ENCODE measurements at places on chromosomes 2 and 18.
A peak's percentile ranks its signal among the peaks of the same experiment; 100 is the strongest.

DNA sequence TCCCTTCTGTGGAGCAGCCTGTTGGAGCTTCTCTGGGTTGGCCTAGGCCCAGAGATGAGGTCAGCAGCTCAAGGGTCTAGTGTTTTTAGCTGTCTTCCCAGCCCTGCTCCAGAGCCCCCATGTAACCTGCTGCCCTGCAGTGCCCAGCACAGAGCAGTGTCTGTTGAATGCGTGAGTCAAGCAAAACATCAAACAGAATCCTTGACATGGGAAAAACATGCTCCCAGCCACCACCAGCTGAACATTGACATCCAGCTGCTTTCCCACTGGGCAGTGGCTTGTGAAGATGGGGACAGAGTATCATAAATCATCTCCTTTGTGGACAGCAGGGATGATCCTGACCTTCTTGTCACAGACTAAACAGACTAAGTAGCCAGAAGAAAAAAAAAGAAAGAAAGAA lies 22.6 kb downstream of the IMPA2 start:
- DNase-seq = no peak

DNA sequence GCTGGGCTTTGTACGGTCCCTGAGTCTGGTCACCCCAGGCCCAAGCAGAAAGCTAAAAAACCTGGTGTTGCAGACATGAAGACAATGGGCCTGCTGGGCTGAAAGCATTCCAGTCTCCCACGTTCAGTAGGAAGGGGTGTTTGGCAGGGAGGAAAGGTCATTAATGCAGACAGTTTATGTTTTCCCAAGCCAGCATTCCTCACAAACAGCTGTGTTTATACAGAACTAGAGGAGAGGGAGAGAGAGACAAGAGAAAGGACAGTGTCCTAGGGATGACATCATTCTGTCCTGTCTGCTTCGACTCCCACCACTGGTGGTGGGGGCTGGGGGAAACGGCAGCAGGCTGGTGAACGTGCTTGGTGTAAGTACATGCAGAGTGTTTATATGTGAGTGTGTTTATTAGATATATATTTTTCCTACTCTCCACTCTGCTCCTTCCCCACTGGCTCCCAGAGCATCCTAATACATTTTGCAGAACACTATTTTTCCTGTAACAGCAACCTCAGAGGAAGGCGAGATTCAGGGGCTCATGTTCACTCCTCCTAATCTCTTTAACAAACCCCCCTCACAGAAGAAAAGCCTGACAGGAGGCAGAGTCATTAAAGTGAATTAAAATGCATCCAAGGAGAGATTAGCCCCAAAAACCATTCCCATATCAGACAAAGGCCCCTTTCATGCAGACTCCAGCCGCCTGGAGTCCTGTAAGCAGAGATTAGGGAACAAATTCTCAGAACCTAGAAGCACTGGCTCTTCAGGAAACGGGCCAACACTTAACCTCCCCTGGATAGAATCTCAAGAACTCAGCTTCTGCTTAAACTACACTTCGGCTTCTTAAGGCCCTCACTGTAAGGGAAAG lies 380.4 kb downstream of the TNS1 start:
- no peak for DNase-seq

GRCh38 chr2:67599561-67599960 lies 202.4 kb downstream of the ETAA1 start:
- DNase-seq = no peak

- DNase-seq = no peak
Measured at GRCh38 chr18:49844903-49845302, 31.6 kb upstream of the ACAA2 start.

- no peak for DNase-seq
Measured at GRCh38 chr2:241195506-241196130, 7.1 kb downstream of the ANO7 start.

GRCh38 chr18:22207021-22207758 lies 37.8 kb downstream of the GATA6 start:
- DNase-seq = no peak

GRCh38 chr2:239103125-239104098 lies 255.5 kb downstream of the TWIST2 start:
- no peak for DNase-seq

- DNase-seq = no peak
Measured at GRCh38 chr2:26552641-26553374, 74.9 kb upstream of the OTOF start.

- DNase-seq = peak; percentile 21
Measured at GRCh38 chr2:175187378-175187777, 5.9 kb upstream of the ATP5MC3 start.

DNA sequence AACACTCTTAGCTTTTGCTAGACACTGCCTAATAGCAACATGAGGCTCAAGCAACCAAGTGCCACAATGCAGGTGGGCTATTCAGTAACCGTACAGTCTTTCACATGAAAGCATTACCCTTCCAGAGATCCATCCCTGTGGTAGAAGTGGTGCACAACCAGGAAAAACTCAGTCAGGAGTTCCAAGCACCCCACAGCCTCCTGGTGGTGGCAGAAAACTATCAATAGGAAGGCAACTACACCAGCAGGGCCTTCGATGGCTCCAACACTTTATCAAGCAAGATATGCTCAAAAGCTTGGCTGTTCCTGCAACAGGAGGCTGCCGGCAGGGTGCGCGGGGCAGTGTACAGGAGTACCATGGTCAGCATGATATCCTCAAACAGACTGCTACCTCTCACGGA lies 176.1 kb upstream of the DLGAP1 start:
- DNase-seq = no peak

DNA sequence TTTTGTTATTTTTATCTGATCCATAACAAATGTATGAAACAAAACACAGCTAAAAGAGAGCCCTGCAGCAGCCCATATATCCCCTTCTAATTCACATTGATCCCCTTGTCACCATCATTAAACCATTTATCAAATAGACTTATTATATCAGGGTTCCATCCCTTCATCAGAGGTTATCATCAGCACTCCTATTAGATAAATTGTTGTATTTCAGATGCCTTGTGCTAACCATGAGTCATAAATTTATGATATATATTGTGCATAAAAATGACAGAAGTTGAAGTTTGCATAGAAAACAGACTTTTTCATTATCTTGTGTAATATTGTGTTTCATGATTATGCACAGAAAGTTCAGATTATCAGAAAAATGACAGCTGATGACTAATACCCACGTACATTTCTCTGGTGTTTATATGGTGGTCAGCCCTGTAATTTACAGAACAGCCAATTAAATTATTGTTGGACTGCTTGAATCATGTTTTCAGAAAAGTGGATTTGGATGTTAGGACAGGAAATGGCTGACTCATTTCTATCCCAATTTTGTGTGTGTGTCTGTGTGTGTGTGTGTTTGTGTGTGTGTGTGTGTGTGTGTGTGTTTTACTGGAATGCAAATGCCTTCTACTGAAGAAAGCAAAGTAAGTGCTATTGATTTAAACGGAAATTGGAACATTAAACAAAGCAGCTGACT lies 80.9 kb downstream of the PPP1R1C start:
- DNase-seq = no peak

DNA sequence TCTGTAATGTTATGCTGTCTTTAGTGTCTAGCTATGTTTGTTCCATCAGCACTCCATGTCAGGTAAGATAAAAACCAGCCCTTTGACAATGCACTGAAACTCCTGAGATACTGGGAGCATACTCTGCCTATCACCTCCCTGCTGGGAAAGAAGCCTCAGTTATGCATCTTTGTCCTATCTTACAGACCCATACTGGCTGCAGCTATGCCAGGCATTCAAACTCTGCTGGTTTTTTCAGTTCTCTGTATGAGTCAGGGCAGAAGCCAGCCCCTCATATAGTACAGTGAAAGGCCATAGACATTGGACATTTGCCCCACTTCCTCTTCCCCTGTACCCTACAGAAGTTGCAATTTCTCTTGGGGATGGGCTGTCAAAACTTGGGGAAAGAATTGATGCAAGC lies 181.1 kb upstream of the RGPD4 start:
- DNase-seq = no peak

GRCh38 chr2:228545748-228546145 lies 364.3 kb upstream of the SPHKAP start:
- DNase-seq = no peak

GRCh38 chr2:59804732-59805131 lies 748.7 kb downstream of the BCL11A start:
- DNase-seq = no peak

DNA sequence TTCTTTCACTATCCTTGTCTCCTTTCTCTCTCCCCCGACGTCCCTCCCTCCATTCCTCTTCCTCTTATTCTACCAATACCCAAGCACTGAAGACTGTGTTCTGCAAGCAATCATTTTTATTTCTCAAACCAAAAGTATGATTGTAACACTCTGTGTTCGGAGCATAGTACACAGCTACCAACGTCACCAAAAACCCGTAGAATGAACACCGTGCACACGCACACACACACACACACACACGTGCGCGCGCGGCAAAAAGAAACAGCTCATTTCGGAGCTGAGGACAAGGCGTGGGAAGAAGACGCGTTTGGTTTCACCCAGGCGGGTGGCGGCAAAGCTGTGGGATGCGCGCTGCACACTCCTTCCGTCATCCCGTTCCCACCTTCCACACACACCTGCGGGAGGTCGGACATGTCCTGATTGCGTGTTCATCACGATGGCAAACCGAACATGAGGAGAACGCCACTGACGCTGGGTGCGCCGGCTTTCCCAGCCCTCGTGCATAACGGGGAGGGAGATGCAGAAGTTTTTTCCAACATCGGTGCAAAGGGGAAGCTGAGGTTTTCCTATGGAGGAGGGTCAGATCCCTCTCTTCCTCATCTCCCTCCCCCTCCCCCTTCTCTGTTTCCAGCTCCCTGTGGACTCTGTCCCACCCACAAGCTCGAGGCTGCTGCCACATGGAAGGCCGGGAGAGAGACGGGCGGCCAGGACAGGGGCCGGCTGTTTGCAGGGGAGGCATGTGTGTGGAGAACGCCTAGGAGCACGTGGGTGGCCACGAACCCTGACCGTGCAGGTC lies 20.4 kb downstream of the MBP start:
- DNase-seq = no peak

GRCh38 chr2:101396316-101396717 lies 9.0 kb upstream of the CREG2 start:
- no peak for DNase-seq

GRCh38 chr2:149732001-149732685 lies 144.6 kb upstream of the MMADHC start:
- DNase-seq = no peak

GRCh38 chr2:39938035-39938835 lies 159.2 kb upstream of the THUMPD2 start:
- DNase-seq = no peak

GRCh38 chr2:114083717-114084387 lies 194.0 kb downstream of the ACTR3 start:
- no peak for DNase-seq

DNA sequence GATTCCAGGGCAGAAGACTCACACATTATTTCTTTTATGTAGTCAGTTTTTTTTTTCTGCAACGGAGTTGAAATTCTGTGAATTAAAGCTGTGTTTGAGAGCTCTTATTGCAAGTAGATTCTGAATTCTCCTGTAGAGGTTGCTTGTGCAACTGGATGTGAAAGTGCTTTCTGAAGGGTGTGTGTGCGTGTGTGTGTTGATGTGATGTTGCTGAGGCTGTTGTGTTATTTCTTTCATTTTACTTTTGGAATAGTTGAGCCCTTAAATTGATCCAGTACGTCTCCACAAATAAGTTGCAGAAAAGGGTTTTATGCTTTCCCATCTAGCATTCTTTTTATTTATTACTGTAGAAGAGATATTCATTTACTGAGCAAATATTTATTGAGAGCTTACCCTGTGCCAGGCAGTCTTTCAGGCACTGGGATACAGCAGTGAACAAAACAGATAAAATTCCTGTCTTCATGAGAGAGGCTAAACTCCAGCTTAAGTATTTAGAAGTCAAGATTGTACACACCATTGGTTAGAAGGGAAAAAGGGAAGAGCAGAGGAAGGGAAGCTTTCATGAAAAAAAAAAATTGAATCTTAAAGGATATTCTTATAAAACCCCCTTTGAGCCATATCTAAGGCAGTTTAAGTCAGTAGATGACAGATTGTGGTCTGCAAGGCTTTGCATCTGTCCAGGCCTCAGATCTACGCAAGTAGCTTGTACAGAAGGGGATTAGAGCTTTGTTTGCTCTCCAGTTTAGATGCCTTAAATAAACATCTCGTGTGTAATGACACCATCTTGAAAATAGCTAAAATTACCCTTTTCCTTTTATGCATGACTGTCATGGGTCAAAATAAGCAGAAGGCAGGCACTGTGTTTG lies 58.2 kb downstream of the MYO1B start:
- DNase-seq = no peak

DNA sequence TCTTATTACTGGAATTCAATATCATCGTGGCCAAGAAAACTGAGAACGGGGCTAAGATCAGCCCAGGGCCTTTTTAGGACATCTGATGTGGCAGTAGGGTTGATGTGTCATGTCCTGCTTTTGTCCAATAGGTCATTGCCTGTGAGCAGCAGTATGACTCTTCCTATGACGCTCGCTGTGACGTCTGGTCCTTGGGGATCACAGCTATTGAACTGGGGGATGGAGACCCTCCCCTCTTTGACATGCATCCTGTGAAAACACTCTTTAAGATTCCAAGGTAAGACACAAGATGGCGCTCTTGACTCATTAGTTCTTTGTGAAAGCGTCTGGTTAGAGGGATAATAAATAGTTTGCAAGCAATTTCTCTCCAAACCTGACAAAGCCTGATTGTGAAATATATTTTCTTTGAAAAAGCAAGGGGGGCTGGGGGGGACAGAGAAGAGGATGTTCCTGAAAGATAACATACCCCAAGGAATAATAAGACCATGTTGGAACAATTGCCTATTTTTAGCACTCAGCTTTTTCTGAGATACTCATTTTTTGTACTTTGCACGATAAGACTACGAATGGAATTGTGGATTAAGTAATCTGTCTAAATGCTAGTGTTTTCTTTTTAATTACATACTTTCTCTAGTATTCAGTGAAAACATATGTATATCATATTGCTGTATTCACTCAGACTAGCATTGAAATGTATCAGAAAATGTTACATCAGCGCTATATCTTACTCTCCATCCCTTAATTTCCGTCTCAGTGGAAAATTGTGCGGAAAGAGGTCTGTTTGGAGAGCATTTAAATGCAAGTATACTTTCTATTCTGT lies 58.1 kb downstream of the MYO3B start:
- peak; percentile 31 for DNase-seq

- DNase-seq = no peak
Measured at GRCh38 chr18:37962316-37962966, 396.8 kb upstream of the CELF4 start.

DNA sequence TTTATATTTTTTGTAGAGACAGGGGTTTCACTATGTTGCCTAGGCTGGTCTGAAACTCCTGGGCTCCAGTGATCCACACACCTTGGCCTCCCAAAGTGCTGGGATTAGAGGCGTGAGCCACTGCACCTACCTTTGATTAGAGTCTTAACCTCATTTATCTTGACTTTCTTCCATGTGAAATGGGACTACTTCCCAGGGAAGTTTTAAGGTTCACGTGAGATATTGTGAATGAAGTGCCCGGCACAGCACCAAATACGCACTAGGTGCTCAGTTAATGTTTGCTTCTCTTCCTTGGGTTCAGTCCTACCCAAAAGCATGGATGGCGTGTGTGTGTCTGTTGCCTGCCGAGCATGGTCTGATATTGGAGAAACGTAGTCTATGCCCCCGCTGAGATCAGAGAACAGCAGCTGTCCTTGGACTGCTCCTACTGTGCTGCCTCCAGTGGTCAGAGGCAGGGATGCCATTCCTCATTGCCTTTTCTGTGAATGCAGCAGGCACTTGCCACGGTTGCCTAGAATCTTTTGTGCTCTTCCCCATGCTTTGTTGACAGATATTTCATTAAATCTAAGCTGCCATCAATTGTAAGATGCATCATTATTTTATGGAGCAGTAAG lies 12.3 kb upstream of the TFCP2L1 start:
- no peak for DNase-seq

- no peak for DNase-seq
Measured at GRCh38 chr2:120829633-120830025, 94.0 kb downstream of the GLI2 start.

GRCh38 chr2:69007603-69008002 lies 5.4 kb upstream of the ANTXR1 start:
- no peak for DNase-seq

Measured in activated naive CD4-positive, alpha-beta T cell treated with anti-CD3 and anti-CD28 coated beads for 36 hours (primary cell).